ENCODE measurements at places on chromosomes 4 and X.

- DNase-seq = no peak
Measured at GRCh38 chr4:3315566-3315965, 22.7 kb downstream of the RGS12 start.

GRCh38 chrX:19840899-19841648 is 46.3 kb downstream of the SH3KBP1 start:
- no peak for DNase-seq

DNA sequence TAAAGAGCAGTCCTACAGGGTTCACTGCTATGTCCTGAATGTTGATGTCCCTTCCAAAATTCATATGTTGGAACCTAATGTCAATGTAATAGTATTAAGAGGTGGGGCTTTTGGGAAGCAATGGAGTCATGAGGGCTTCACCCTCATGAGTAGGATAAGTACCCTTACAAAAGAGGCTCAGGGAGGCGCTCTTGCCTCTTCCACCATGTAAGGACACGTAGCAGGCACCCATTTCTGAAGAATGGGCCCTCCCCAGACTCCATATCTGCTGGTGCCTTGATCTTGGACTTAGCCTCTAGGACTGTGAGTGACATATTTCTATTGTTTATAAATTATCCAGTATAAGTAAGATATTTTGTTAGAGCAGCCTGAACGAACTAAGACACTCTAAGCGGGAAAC is 15.8 kb downstream of the MED28 start:
- no peak for DNase-seq

DNA sequence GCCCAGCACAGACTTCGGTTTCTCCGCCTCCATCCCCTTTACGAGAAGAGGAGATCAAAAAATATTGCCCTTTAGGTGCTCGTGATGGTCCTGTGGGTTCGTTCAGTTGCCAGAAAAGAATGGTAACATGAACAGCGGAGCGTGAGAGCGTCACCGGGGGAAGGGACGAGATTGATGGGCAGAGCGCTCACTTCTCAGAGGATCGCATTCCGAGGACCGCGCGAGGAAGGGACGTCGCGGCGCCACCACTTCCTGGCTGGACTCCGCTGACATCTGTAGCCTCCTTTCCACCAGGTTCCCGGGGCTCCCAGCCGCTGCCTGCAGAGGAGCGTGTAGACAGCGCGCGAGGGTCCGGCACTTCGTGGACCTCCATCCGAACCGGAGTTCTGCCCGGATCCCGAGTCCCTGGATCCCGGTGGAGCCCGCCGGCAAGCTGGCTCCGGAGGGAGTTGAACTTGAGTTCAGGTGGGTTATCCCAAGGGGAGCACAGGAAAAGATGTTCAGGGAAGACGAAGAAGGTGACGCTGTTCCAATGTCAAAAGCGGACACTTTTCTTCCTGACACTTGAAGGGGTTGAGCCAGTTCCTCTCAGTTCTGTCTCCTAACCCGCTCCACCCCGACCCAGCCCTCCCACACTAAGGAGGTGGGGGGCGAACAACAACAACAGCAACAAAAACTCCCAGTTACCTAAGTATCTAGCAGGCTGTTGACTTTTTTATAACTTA is 484 bp downstream of the GALNTL6 start:
- DNase-seq = no peak

GRCh38 chrX:130539721-130540321 is 138.0 kb downstream of the RBMX2 start:
- no peak for DNase-seq

GRCh38 chrX:20015945-20016615 is 25.2 kb upstream of the BCLAF3 start:
- DNase-seq = no peak

DNA sequence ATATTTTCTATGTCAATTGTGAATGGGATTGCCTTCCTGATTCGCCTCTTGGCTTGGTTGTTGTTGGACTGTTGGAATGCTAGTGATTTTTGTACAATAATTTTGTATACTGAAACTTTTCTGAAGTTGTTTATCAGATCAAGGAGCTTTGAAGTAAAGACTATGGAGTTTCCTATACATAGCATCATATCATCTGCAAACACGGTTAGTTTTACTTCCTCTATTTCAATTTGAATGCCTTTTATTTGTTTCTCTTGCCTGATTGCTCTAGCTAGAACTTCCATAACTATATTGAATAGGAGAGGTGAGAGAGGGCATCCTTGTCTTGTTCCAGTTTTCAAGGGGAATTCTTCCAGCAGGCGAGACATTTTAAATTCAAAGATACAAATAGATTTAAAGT is 226.5 kb downstream of the FBXO8 start:
- DNase-seq = no peak

GRCh38 chr4:163611182-163611581 is 116.7 kb downstream of the TMA16 start:
- DNase-seq = no peak

DNA sequence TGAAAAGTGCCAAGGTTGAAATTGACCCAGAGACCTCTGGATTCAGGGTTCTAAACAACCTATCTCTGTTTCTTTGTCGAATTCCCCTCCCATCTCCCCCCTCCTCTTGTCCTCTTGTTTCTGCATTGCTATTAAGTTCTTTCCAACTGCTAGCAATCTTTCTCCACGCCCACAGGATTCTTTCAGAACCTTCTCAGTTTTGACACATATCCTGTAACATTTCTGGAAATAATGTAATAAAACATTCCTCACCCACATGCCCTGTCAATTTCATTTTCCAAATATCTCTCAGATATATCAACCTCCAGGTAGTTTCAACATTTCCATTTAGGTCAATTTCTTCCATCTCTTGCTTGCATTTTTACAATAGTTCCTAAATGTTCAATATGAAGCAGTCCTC is 1105.9 kb downstream of the ARAP2 start:
- no peak for DNase-seq

DNA sequence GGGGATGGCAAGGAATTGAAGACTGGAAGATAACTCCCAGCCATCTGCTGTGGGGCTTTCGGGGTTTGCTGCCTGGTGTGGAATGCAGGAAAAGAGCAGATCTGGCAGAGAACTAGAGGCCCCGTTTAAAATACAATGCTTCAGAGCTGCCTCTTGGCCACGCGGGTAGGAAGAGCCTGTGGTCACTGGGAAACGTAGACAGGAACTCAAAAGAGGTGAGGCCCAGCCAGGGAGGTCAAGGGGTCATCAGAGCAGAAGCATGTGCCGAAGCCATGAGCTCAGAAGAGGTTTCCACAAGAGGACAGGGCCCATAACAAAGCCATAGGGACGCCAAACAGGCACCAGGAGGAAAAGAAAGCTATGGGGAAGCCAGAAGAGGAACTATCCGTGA is 14.5 kb upstream of the STS start:
- DNase-seq = no peak

All from stimulated activated CD8-positive, alpha-beta memory T cell treated with anti-CD3 and anti-CD28 coated beads, Interleukin-4, amount 100 ng/mL, for 4 hours (primary cell).